ENCODE measurements at places on chromosomes 6 and 20.

GRCh38 chr20:31883829-31884228, 13.4 kb downstream of the TTLL9 start:
- no peak for DNase-seq

DNA sequence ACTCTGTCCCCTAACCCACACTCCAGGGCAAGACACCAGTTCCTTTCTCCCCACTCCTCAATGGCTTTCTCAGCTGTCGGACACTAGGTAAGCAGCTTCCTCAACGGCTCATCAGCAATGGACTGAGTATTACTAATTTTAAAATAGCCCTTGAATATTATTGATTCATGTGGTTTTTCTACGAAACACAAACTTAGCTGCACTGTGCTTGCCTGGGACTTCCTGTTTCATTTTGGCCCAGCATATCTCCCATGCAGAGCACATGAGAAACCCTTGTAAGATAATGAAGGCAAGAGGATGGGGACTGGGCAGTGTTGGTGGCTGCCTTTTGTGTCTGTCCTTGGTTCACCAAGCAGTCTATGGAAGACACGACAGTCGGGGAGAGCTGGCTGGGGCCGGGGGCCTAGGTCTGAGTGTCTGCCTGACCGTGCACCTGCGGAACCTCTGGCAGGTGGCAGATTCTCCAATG, 48.9 kb downstream of the RNASET2 start:
- DNase-seq, result no peak

DNA sequence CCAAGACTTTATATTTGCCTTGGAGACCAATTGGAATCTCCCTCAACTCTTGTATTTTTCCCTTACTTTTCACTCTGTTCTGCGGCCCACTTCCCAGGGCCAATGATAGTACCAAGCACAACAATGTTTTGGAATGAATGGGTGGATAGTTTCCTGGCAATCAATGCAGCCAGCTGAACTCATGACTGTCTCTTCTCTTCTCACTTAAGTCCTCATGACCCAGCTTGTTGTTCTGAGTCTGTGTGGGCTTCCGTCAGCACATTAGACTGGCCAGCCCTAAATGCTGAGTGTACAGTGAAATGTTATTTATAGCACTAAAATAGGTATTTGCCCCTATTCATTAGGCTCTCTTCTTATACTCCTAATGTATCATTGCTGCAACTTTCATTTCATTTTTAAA, 5.6 kb upstream of the MBOAT1 start:
- DNase-seq, result no peak

DNA sequence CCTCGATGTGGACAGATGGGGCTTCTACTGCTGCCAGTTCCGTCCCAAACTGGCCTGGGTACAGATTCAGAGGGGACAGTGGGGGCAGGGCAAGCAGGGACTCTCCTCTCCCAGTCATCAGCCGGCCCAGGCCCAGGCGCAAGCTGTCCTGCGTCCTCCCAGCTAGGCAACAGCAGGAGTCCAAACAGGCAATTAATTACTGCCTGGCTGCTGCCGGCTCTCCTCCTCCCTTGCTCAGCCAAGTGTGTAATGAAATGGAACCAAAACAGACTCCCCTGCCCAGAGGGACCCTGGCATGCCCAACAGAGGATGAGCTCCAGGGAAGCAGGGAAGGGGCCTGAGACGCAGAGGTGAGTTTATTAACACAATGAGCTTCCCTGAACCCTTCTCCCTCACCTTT, 17.8 kb upstream of the SLC32A1 start:
- DNase-seq, result no peak

DNA sequence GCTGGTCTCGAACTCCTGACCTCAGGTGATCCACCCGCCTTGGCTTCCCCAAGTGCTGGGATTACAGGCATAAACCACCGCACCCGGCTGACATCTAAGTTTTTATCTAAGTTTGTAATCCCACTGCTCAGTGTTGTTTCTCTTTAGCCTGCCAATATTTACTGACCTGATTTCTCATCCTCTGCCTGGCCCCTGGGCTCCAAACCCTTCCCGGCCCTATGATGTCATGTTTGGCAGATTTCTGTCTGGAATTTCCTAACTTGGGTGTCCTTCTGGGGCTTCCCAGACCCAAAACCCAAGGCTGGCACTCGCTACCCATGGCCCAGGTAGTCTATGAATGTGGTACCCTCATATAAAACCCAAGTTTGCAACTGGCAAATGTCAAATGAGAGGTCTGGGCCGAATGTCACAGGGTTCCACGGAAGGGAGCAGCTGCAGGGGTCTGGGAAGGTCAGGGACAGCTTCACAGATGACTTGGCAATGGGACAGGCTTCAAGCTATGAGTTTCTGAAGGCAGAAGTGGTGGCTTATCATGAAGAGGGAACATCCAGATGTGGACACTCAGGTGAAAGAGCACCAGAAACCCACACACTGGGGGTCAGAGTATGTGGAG, 54.9 kb downstream of the TMEM170B start:
- DNase-seq, result no peak

- DNase-seq, result no peak
These were observed 17.6 kb upstream of the SNAI1 start for GRCh38 chr20:49964964-49965780.

- no peak for DNase-seq
These were observed 114.3 kb upstream of the SYNCRIP start for GRCh38 chr6:85756982-85757381.

GRCh38 chr6:6331946-6332601, 11.6 kb upstream of the F13A1 start:
- no peak for DNase-seq

GRCh38 chr6:11275598-11275997, 43.1 kb upstream of the NEDD9 start:
- DNase-seq, result no peak

- no peak for DNase-seq
These were observed 29.9 kb downstream of the COX4I2 start for GRCh38 chr20:31667315-31668285.

- no peak for DNase-seq
These were observed 57.2 kb downstream of the SHLD1 start for GRCh38 chr20:5807431-5807830.

DNA sequence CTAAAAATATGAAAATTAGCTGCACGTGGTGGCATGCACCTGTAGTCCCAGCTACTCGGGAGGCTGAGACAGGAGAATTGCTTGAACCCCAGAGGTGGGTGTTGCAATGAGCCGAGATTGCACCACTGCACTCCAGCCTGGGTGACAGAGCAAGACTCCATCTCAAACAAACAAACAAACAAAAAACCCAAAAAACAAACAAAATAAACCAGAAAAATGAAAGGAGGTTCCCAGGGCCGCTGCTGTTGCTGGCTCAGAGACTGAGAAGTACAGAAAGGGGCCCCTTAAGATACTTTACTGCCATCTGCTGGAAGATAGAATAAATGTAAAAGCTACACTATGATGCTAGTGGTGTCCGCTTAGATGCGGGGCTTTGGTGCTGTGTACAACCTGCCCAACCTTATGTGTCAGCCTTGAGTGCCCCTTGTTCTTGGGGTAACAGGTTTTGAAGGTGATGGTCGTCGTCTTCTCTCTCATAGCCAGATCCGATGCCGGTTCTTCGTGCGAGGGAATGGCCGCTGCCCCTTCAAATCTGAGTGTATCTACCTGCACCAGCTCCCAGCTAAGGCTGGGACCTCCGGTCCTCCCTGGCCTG, 2.8 kb upstream of the FANCE start:
- no peak for DNase-seq

- DNase-seq, result no peak
These were observed 24.5 kb downstream of the PLCG1 start for GRCh38 chr20:41161886-41162285.

DNA sequence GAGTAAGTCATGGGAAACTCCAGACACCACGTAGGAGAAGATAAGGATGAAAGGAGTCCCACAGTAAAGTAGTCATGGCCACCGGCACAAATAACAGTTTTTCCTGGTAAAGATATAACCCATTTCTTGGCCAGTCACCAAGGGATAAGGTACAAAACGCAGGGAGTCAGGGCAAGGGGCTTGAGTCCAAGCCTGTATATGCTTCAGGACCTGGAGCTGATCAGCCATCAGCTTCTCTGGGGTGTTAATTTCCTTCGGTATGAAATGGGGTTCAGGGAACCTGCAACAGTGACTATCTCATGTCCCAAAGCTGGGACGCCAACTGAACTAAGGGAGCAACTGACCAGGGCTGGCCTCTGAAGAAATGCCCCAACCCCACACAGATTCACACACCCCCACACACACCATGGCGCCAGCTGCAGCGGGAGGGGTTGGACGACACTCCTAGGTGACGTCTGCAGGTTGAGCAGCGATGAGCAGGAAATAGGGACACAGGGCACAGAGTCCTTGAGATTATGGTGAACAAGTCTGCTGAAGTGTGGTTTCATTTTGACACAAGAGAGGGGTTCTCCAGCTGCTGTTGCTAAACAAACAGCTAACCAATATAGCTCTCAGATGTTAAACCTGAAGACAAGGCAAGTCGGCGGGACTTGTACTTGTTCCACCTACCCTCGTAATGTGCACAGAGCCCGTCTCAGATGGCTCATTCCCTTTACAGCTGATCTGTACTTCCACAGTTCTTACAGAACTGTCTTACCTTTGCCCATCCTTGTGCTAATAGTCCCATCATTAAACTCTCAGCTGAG, 7.4 kb upstream of the ADTRP start:
- no peak for DNase-seq

- no peak for DNase-seq
These were observed 18.1 kb downstream of the BPI start for GRCh38 chr20:38321959-38322598.

DNA sequence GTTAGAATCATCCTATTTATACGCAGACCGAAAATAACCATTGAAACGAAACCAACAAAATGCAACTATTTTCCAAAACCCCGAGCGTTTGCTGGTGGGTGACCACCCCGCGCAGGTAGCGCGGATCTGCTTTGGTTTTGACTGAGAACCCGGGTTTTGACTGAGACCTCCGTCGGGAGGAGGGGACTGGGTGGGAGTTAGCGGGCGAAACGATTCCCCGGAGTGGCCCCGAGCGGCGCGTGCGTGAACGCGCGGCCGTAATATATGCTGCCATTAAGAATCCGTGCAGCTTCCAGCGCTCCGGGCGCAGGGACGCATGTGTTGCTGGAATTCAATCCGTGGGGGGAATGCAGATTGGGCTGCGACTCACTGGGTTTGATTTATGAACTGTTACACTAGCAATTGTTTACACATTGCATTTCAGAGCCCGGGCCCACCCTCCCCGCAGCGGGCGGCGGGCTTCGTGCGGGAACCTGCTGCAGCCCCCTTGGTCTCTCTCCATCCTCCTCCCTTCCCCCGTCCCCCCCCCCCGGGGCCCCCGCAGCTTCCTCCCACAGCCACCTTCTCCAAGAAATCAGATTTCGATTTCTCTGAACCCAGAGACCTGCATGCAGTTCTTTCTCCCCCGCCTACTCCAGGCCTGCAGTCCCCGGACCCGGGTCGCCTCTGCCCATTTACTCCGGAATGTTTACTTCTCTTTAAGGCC, 9.9 kb downstream of the NRN1 start:
- DNase-seq, result no peak

- no peak for DNase-seq
These were observed 644.1 kb downstream of the C6orf118 start for GRCh38 chr6:164665328-164665727.

DNA sequence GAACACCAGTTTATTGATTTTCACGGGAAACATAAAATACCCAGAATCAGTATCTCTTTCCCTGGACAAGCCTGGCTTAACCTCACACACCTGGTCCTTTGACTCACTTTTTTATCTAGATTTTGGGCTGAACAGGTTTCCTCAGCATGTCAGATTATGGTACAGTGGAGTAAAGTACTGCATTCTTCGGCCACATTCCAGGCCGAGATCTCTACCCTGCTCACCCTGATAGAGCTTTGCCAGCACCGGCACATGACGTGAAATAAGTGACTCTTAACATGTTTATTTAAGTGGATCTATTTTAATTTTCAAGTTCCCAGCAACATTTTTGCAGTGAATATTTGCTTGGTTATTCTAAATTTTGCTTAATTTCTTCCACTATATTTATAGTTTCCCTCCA, 79.0 kb upstream of the POPDC3 start:
- DNase-seq, result no peak

DNA sequence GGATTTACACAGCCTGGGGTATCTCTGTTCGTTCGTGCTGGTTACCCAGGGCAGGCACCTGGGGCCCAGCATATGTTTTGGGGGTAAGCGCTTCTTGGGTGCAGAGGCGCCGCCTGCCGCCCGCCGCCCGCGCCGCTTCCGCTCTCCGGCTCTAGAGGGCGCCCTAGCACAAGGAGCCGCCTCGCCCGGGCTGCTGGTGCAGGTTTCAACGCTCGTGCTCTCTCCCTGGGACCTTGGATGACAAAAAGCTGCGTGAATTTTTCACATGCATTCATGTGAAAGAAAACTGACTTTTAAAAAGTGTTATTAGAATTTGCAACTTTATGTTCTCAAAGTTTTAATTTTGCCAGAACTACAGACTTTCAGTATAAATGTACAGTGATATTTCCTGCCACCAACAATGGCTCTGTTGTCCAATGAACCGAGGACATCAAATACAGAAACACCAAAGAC, 32.5 kb downstream of the PRR18 start:
- DNase-seq, result peak; percentile 66

DNA sequence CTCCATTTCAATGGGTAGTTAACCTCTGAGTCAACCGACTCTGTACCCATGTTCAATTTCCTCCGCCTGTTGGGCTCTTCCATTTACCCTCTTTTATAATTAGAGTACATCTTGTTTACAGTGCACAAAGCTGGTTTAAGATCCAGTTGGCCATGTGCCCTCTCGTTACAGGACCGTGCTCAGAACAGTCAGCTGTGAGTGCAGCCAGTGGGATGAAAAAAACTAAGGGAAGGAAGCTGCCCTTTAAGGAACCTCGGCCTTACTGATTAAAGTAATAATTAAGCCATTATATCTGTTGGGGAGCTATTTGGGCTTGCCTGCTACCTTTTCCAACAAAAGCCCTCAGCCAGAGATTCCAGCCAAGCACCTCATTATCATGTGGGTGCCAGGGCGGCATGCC, 68.8 kb downstream of the TMEM170B start:
- no peak for DNase-seq

- peak; percentile 84 for DNase-seq
These were observed at the start of gene USP49 for GRCh38 chr6:41895300-41896233. USP49 (minus strand) TSS chr6:41895375; CDS start chr6:41806983, 88,392 bp downstream.

GRCh38 chr6:24402697-24403500, at the start of gene MRS2:
MRS2 (plus strand) TSS chr6:24402936; CDS start chr6:24403047, 111 bp downstream.
- DNase-seq, result peak; percentile 66

DNA sequence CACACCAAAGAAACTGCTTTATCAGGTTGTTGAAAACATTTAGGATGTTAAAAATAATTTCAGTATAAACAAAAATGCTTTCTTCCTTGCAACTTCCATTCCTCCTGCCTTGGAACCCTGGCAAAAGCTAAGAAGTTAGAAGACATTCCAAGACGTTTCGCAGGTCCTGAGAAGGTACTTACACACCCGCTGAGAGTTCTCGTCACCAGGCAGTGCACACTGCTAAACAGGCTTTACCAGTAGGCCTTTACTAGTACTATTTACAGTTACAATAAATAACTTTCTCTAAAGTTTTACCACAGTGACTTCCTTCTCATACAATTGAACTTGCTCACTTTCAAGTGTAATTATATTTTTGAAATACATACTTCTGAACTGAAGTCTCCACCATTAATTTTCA, 81.4 kb upstream of the RPS6KA2 start:
- DNase-seq, result no peak
